Renal cortical epithelial cell (primary cell): ENCODE measurements at places on chromosomes 5 and 9. TPM values are rescaled to one million over a fixed set of nuclear protein-coding genes. Genes with fewer than 3 reads are reported as not detected.

GRCh38 chr5:123875561-123876275 is 363.7 kb downstream of the CSNK1G3 start:
- DNase-seq: peak; percentile 73

- DNase-seq: no peak
Observed at GRCh38 chr9:74499111-74499601, 2.0 kb downstream of the RORB start.

DNA sequence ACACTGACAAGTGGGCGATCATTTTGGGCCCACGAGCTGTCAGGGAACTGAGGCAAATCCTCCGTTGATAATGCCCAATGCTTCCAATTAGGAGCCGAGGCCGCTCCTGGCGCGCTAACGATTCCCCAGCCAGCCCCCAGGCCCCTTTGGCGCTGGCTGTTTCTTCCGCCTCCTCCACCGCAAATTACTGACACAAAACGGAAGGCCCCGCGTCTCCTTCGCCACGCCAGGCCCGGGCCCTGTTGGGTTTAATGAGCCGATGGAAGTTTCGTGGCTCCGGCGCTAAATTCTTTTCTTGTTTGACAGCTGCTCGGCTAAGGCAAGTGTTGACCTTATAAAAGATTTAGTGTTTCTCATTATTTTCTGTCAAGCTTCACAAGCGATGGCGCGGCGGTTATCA is 25.7 kb upstream of the BARHL1 start:
- DNase-seq: no peak

DNA sequence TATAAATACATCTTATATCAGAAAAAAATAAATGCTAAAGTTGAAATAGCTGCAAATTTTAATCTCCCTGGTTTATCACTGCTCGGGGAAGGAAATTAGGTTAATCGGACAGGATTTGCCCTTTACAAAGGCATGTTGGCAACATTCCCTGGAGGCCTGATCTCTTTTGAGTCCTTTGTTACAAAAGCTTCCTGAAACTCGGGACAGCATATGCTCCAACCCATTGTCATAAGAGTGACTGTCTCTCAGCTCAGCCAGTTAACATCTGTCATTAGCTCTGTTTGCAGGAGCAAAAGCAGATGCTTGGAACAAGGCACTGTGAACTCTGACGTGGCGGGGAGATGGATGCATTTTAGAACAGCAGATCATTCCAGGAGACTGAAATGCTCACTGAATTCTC is 80.6 kb downstream of the MYO10 start:
- DNase-seq: no peak

DNA sequence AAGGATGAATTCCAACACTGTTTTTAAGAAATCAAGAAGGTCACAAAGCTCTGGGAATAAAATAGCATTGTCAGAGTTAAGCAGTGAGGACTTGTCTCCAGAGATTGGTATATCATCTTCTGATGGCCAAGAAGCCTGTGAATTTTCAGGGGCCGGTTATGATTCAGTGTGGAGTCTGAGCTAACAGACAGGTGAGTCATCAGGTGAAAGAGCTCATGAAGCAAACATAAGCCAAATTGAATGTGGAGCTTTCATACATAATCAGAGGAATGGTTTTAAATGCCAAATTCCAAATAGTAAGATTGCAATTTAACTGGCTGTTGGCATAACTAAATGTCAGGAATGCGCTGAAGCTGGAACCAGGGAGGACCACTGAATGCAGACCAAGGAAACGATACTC is 494.2 kb downstream of the MTRR start:
- peak; percentile 55 for DNase-seq

- peak; percentile 25 for DNase-seq
Observed at GRCh38 chr5:77168161-77168878, 42.2 kb upstream of the PDE8B start.

DNA sequence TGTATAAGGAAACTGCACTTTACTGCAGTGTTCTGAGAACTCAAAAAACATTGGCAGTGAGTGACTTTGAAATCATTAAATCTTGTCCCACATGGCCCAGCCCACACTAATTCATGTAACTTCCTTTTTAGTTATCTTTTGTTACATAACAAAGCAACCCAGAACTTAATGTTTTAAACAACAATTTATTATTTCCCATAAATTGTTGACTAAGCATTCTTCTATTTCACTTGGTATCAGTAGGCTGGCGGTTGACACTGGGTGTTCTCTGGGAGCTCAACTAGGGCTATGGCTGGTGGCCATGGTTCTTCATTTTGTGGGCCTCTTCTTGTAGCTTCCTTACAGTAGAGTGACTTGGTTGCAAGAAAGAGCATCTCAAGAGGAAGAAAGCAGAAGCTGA is 278.4 kb downstream of the RASEF start:
- DNase-seq: no peak

- no peak for DNase-seq
Observed at GRCh38 chr5:146919304-146919703, 40.7 kb upstream of the PPP2R2B start.

GRCh38 chr5:179786861-179787260 is 6.9 kb upstream of the LTC4S start:
- no peak for DNase-seq

GRCh38 chr5:1799110-1799601 is 481 bp downstream of the MRPL36 start:
- no peak for DNase-seq

GRCh38 chr9:19116107-19116790 is 11.0 kb downstream of the PLIN2 start:
- DNase-seq: peak; percentile 70

DNA sequence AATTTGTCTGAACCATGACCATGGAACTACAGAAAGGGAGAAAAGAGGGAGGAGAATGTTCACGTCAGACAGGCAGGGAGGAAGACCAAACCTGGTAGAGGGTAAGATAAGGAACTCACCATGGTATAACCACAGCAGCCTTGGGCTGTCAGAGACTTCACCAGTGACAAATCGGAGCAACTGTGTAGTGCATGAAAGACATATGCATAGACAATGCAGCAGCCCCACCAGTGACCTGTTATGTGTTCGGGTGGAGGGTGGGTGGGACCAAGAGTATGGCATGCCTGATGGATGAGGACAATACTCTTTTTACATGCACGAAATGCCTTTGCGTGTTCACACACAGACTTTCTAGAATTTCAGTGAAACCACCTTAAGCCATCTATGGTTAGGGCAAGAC is 221.8 kb upstream of the RASEF start:
- DNase-seq: no peak

DNA sequence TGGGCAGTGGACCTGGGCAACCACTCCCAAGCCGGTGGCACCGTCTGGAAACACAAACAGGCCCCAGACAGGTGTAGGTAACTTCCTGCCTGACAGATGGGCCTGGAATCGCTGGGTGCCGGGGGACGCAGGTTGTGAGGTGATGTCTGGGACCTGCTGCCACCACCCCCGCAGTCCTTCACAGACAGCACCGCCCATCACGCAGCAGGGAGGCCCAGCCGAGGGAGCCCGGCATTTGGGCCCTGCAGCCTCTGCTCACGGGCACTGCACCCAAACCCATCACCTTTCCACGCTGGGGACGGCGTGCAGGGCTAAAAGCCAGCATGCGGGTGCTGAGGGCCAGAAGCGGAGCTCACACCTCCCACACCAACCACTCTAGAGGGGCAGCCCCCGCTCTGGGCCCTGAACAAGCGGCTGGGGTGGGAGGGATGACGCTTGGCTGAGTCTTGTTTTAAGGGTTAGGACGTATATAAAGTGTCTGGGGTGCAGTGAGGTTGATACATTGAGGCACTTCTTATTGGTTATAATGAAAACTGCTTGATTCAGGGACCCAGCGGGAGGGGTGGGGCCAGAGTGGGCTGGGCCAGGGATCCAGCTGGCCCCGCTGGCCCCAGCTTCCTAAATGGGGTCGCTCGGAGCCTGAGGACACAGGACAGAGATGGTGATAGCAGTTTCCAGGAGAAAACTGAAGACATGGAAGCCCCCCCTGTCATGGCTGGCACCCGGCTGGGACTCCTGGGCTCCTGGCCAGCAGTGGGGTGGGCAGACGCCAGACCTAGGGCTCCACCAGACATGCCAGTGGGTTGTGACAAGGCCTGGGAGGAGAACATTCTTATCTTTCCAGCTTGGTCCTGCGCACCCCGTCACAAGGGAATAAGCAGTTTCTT is 11.3 kb downstream of the MYMK start:
- DNase-seq: no peak

GRCh38 chr5:150577378-150578139 is 62.9 kb upstream of the SYNPO start:
- DNase-seq: no peak

GRCh38 chr5:142280066-142281007 is 44.5 kb downstream of the SPRY4 start:
- DNase-seq: peak; percentile 38

- no peak for DNase-seq
Observed at GRCh38 chr5:172048539-172049101, 42.2 kb upstream of the FBXW11 start.

GRCh38 chr5:132840313-132840712 is 9.9 kb upstream of the SHROOM1 start:
- DNase-seq: no peak

GRCh38 chr5:107388141-107388861 is 282.4 kb downstream of the EFNA5 start:
- DNase-seq: peak; percentile 74

DNA sequence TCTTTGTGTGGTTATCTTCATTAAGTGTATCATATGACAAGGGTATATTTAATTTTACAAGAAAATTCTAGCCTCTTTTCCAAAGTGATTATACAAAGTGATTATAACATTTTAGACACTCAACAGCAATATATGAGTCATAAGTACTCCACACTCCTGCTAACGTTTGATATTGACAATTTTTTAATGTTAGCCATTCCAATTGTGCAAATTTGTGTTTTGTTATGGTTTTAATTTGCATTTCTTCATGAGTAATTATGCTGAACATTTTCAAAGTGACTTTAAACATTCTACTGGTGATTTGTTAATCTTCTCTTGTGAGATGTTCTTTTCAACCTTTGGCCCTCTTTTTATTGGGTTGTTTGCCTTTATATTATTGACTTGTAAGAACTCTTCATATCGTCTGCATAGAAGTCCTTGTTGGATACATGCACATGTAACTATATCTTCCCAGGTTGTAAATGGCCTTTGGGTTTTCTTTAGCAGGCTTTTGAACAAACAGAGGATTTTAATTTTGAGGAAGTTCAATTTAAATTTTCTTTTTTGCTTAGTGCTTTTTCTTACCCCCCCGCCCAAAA is 771.6 kb upstream of the ZNF608 start:
- no peak for DNase-seq

- peak; percentile 76 for DNase-seq
Observed at GRCh38 chr5:139658928-139659667, 10.9 kb downstream of the CXXC5 start.

GRCh38 chr5:62283005-62283404 is 23.0 kb upstream of the KIF2A start:
- peak; percentile 61 for DNase-seq

GRCh38 chr5:32201122-32201753 is 27.1 kb upstream of the GOLPH3 start:
- DNase-seq: peak; percentile 74

The TLX3 gene
- 0.35 TPM in 1 of 2 replicates, not detected in the other for total RNA-seq

The TAF1L gene
- total RNA-seq: under 0.01 TPM in 1 of 2 replicates, not detected in the other

The ARHGEF37 gene
- total RNA-seq: 10.2 and 10.8 TPM in 2 replicates

The ACOT12 gene
- 0.10 TPM in 1 of 2 replicates, not detected in the other for total RNA-seq

The BHMT2 gene
- total RNA-seq: 20.3 and 34.6 TPM in 2 replicates

The CNOT8 gene
- 87.3 and 105 TPM in 2 replicates for total RNA-seq

The C9orf50 gene
- 0.05 TPM in 1 of 2 replicates, not detected in the other for total RNA-seq

The CAMK4 gene
- total RNA-seq: 0.20 and 1.6 TPM in 2 replicates
